ENCODE measurements at places on chromosomes 5 and 9.

- DNase-seq = peak; percentile 83
These were observed at the start of gene LURAP1L for GRCh38 chr9:12774861-12775678. LURAP1L (plus strand) TSS chr9:12775020; CDS start chr9:12775716, 696 bp downstream.

- DNase-seq = no peak
These were observed 46.5 kb downstream of the USP20 start for GRCh38 chr9:129881547-129882324.

DNA sequence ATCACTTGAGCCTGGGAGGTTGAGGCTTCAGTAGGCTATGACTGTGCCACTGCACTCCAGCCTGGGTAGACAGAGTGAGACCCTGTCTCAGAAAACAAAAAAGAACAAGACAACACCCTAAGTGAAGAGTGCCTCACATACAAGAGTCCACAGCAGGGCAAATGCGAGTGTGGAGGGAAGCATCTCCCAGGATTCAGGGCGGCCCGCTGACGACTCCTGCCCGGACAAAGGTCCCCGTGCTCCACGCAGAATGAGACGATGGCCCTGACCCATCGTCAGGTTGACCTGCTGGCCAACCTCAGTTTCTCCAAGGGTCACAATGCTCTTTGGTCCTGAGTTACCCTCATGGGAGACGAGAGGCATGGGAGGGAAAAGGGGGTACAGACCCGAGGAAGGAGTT is 18.3 kb downstream of the MRNIP start:
- DNase-seq = no peak

DNA sequence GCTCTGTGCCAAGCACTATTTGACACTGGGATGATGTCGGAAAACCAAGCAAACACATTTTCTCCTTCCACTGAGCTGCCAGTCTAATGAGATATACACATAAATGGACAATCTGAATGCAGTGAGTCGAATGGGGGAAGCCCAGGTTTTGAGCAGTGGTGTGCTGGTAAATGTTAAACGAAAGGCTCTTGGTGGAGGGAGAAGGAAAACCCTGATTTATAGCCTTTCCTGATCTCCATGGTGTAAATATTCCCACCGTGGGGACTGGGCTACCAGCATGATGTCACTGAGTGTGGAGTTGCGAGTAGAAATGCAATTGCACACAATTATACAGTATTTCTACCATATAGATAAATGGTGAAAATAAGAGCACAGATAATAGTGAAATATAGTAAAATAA is 5.0 kb upstream of the GSN start:
- no peak for DNase-seq

DNA sequence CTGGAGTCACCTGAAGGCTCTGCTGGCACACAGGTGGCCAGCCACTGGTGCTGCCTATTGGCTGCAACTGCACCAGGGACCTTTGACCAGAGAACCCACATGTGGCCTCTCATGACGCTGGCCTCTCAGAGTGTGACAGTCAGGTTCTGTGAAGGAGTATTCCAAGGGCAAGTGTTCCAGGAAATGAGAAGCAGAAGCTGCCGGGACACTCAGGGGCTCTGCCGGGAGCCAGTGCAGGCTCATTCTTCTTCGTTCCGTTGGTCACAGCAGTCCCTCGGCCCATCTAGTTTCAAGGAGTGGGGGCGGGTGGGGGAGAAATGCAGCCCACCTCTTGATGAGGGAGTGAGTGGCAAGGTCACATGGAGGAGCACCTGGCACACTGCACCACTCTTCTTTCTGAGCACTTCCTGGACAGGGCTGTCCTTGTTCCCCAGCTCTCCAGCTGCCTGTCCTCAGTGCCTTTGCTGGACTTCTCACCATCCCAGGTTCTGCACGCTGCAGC is 237.5 kb downstream of the GADD45G start:
- DNase-seq = no peak

DNA sequence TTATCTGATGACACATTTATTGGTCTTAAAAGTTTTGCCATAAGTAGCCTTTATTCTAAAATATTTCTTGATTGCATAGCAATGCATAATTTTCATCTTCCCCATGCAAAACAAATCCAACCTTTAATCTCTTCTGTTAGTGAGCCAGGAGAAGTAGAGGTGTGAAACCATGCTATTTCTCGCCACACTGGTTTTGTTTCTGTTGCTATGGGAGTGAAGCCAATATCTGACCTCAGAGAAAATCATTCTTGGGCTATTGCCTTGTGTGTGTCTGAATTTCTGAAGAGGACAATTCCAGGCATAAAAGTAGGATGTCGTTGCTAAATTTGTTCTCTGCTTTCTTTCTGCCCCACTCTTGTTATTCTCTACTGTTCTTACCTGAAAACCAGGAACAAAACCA is 183.6 kb downstream of the PTTG1 start:
- DNase-seq = no peak

- DNase-seq = no peak
These were observed 19.9 kb downstream of the SLC44A1 start for GRCh38 chr9:105264380-105264779.

DNA sequence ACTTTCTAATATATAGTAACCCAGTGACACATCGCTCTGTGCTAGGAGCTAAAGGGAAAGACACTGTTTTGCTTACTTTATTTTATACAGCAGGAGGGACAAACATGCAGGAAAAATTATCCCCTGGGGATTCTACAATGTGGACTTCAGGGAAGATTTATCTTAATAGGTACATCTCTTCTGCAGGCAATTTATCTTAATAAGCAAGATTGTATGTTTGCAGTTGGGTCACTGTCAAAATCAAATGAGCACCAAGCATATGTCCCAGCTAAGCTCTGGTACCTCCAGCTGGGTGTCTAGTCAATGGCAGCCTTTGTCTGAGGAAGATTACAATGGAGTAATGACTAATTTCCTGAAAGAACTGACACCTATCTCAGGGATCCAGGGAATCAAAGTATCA is 309.9 kb upstream of the PANK3 start:
- DNase-seq = no peak

DNA sequence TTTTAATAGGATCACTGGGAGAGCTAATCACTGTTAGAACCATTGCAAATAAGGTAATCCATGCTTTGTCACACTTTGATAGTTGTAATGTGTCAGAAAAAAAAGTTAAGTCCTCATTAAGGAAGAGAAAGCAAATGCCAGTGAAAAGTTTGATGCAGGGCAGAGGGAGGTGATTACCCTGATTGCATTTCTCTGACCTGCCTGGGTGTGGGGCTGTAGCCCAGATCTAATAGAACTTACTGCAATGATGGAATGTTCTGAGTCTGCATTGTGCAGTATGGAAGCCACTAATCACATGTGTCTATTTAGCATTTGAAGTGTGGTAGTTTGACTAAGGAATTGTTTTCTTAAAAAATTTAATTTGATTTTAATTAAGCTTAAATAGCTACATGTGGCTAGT is 202.7 kb downstream of the ATP10B start:
- DNase-seq = no peak

- DNase-seq = no peak
These were observed 111.4 kb downstream of the ENC1 start for GRCh38 chr5:74529101-74529500.

GRCh38 chr5:163163858-163164257 is 273.5 kb upstream of the CCNG1 start:
- no peak for DNase-seq

DNA sequence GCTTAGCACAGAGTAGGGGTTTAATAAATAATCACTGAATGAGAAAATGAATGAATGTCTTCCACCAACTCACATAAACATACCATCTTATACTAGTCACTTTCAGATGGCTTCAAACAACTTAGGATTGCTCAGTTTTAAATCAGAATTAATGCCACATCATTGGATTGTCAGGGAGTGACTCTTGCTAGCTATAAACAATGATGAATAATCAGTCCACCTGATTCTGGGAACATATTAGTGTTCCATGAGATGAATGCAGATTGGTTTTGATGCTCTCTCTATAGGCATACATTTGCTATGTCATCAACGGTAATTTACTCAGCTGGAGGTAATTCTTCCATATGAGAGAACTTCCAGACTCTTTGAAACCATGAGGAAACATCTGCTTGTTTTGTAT is 97.4 kb downstream of the CDH9 start:
- no peak for DNase-seq

- DNase-seq = no peak
These were observed 5.4 kb downstream of the ELL2 start for GRCh38 chr5:95956021-95956899.

DNA sequence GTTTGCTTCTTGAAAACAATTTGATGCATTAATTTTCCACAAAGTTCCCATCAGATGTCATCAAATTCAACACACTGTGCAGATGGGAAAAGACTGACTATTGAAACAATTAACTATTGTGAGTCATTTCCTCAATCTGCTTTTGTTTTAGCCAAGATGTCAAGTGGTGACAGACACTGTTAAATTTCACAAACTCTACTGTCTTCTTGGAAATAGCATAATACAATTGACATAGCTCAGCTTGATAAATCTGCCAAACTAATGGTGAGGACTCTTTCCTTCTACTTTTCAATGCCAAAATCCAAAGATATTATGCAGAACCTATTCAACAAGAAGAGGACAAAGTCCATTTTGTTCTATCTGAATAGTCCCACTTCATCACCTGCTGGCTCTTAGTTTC is 242.3 kb downstream of the CAAP1 start:
- peak; percentile 68 for DNase-seq

DNA sequence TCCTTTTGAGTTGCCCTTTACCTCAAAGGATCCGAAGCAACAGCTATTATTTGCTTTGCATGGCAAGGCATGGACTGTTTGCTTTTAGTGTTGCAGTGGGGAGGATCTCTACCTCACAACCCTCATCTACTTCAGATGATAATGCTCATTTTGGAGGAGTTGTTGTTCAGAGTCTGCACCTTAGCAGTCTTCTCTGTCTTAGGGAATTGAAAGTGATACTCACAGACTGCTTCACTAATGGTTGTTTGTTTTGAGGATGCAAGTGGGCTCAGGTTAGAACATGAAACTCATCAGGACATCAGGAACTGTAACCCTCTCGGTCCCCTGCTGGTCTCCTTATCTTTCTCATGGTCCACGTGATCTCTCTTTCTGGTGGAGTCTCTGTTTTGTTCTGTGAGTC is 172.9 kb upstream of the ANKH start:
- DNase-seq = no peak

- peak; percentile 16 for DNase-seq
These were observed 38.3 kb downstream of the RECK start for GRCh38 chr9:36074870-36075532.

DNA sequence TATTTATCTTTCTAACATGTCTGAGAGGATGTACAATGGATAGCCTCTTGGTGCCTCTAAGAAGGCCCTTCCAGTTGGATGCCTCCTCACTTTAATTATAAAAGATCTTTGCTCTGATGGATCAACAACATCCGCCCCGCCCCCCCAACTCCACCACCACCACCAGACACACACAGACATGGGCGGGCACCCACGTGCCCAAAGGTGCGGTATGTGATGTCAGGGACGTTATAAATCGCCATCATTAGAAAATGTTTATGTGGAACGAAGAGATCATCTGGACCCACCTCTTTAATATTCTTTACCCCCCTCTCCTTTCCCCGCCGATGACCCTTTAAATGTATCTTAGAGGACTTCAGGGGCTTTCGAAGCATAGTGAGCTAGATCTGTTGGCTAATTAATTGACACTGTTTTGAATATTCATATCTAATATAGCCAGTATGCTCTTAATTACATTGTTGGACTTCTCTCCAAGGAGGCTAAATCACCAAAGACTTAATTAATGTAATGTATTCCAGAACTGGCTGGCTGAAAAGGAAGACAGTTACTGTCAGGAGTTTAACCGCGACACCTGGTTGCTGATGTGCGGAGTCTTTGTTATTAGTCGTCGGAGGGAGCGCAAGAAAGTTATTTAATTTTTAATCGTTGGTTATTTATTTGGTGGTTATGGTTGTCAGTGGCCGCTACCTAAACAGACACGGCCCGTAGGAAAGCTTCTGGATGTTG is 6.1 kb upstream of the FOXB2 start:
- DNase-seq = no peak

- no peak for DNase-seq
These were observed 37.4 kb upstream of the ALDH1B1 start for GRCh38 chr9:38355115-38355514.

- DNase-seq = peak; percentile 85
These were observed 119.6 kb upstream of the NFIB start for GRCh38 chr9:14433351-14434157.

- no peak for DNase-seq
These were observed 64.1 kb upstream of the TYRP1 start for GRCh38 chr9:12629067-12629466.

DNA sequence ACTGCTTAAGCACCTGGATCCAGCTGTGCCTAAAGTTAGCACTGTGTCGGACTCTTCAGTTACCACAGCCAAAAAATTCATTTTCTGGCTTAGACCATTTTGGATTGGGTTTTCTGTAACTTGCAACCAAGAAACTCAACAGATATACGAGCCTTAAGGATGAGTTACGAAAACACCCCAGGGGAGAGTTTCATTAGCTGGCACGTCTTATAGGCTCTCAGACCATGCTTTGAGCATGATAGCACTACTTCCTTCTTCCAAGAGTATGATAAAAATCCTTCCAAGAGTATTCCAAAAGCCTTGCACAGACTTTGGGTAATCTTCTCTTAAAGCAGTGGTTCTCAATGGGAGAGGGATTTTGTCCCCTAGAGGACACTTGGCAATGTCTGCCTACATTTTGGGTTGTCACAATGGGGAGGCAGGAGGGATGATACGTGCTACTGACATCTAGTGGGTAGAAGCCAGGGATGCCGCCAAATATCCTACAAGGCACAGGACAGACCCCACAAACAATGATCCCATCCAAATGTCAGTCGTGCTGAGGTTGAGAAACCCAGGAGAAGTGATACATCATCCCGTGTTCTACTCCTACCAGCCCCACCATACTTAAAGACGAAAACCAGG is 64.8 kb downstream of the SMIM23 start:
- DNase-seq = peak; percentile 31

- peak; percentile 69 for DNase-seq
These were observed 16.9 kb downstream of the PDGFRB start for GRCh38 chr5:150138551-150139265.

DNA sequence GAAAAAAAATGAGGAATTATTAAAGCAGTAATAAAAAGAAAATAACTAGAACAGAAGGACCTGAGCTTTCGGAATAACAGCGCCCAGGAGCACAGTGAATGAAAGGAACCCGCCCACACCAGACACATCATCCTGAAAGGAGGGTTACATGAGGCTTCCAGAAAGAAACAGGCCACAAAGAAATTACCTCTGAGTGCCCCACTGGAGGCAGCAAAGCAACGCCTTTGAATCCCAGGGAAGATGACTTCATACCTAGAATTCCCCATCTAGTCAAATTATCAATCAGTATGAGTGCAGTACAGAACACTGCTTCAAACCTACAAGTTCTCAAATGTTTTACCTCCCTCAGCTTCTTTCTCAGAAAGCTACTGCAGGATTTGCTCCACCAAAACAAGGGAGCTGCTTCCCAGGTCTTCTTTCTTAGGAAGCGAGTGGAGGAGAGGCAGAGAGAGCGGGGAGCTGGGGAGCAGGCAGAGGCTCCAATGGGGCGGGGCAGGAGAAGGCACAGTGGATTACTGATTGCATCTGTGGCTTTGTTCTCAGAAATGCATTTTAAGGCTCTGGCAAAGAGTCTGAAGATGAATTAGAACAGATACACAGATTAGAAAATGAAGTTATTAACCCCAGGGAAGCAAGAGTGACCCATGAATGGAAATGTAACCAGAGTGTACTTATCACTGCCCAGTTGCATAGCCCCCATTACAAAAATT is 87.1 kb downstream of the SEMA4D start:
- DNase-seq = no peak

- DNase-seq = no peak
These were observed 126.9 kb upstream of the ANKRD55 start for GRCh38 chr5:56359809-56360685.

- DNase-seq = peak; percentile 76
These were observed 172.2 kb downstream of the CCDC192 start for GRCh38 chr5:127875235-127876021.
